ENCODE measurements at places on chromosomes 2 and 18. TPM values are rescaled to one million over a fixed set of nuclear protein-coding genes. Genes with fewer than 3 reads are reported as not detected.

GRCh38 chr2:101311696-101312017, 3.2 kb upstream of the RNF149 start:
- peaks cover 5% of the 10 kb centered on the region for H3K27me3 ChIP-seq
- H3K4me1 ChIP-seq = peaks cover 41% of the 10 kb centered on the region
- H3K27ac ChIP-seq = peak overlapping the region; percentile 40

DNA sequence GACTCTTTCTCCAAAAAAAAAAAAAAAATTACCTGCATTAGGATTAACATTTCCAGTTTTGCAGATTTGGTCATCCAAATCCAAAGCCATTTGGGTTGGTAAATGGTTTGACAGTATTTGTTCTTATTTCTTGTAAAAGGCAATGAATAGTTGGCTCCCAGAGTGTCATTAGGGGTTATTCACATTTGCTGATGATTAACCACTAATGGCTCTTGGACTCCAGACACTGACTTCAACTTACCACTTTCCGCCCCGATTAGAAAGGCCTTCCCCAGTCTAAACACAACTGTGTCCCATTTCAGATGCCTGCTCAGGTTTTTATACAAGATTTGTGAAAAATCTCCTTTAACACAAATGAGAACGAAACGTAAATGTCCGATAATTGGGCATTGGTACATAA, 9.6 kb upstream of the TGIF1 start:
- H3K36me3 ChIP-seq = no peaks in the 10 kb centered on the region
- H3K27ac ChIP-seq = no peak overlapping the region
- peaks cover 2% of the 10 kb centered on the region for H3K4me1 ChIP-seq

DNA sequence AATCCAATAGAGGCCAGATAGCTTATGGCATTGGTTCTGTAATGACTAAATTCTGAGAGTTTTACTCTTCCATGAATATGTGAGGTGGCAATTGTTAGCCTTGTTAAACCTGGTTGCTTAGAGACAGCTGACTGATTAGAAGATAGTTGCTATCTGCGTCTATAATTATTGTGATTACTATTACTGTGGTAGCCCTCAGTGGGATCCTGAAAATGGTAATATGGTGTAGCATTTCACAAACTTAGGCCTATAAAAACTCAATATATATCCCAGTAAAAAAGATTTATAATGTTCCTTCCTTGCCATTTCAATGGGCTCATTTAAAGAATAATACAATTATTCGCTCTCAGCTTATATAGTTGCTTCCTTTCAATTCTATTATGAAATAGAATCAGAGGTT, 405.8 kb upstream of the CDH2 start:
- H3K27ac ChIP-seq = no peak overlapping the region
- no peaks in the 10 kb centered on the region for H3K4me1 ChIP-seq
- no peaks in the 10 kb centered on the region for H3K36me3 ChIP-seq
- no peak for DNase-seq

DNA sequence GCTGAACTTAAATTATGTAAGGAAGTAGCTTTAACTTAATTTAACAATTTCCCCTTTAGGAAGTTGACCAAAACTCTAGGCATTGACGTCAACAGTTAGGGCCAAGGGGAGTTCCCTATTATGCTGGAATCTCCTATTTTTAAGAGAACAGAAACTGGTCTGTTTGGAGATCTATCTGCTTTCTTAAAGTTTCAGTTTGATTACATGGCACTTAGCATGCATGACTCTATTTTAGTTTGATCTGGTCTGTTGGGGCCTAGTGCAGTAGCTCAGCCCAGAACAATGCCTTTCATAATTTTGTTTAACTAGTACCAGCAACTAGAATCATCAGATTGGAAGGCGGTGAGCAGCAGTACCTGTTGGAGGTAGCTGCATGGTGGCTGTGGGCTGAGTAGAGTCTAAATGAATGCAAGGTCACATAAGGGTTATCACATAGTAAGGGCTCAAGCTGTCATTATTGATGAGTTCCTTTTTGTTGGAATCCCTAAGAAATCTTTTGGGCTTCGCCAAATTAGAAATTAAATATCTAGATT, 60.5 kb upstream of the ZNG1B start:
- no peaks in the 10 kb centered on the region for H3K36me3 ChIP-seq
- H3K27ac ChIP-seq = no peak overlapping the region
- no peak overlapping the region for H3K4me3 ChIP-seq
- H3K4me1 ChIP-seq = peaks cover 7% of the 10 kb centered on the region
- peaks cover 20% of the 10 kb centered on the region for H3K27me3 ChIP-seq

- peaks cover 65% of the 10 kb centered on the region for H3K4me1 ChIP-seq
- peaks cover 6% of the 10 kb centered on the region for H3K27me3 ChIP-seq
- H3K36me3 ChIP-seq = peaks cover 11% of the 10 kb centered on the region
- H3K4me3 ChIP-seq = peak overlapping the region; percentile 96
- H3K27ac ChIP-seq = peak overlapping the region; percentile 58
These were observed 2.1 kb downstream of the HK2 start for GRCh38 chr2:74835831-74836674.

GRCh38 chr18:9915291-9916076, 1.7 kb downstream of the VAPA start:
- peak overlapping the region; percentile 90 for H3K27ac ChIP-seq
- no peaks in the 10 kb centered on the region for H3K36me3 ChIP-seq
- H3K4me3 ChIP-seq = peak overlapping the region; percentile 79
- H3K27me3 ChIP-seq = peaks cover 1% of the 10 kb centered on the region
- H3K4me1 ChIP-seq = peaks cover 28% of the 10 kb centered on the region

- peaks cover 14% of the 10 kb centered on the region for H3K36me3 ChIP-seq
- no peaks in the 10 kb centered on the region for H3K27me3 ChIP-seq
- no peak overlapping the region for H3K4me3 ChIP-seq
- H3K27ac ChIP-seq = no peak overlapping the region
These were observed 48.0 kb downstream of the NAB1 start for GRCh38 chr2:190696792-190697398.

Gene CRYGD
- not detected for total RNA-seq

Gene SP9
- total RNA-seq = not detected

Gene MYCN
- not detected for total RNA-seq

Gene EPB41L5
- 2.1 TPM for total RNA-seq

Gene EIF2B4
- 34.1 TPM for total RNA-seq

Gene CNGA3
- total RNA-seq = not detected

Data from activated CD4-positive, alpha-beta memory T cell treated with anti-CD3 and anti-CD28 coated beads, Interleukin-2, amount 10 ng/mL, durations not matched to agents 7 days and 5 days (primary cell).